NCI-H2029 (cell line): ENCODE measurements at places on chromosomes 3 and 15.

- DNase-seq: no peak
Observed at GRCh38 chr3:107227091-107227490, 150.1 kb upstream of the CCDC54 start.

DNA sequence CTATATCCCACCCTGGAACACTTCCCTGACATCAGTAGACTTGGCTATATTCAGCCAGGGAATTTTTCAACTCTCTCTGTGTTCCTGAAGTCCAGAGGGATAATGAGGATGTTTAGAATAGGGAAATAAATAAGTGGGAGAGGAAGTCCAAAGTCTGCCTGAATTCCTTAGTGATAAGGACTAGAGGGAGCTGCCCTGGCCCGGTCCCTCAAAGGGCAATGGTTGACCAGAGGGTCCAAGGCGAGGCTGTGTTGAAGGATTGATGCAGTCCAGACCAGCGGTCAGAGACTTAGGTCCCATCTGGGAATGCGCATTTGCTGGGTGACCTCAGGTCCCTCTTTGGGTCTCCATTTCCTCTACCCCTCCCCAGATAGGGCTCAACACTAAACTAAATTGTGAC is 7.9 kb downstream of the VIPR1 start:
- no peak for DNase-seq

- DNase-seq: no peak
Observed at GRCh38 chr3:78494851-78495250, 1272.9 kb downstream of the ROBO1 start.

- DNase-seq: no peak
Observed at GRCh38 chr3:72550582-72551262, 297.5 kb downstream of the SHQ1 start.

DNA sequence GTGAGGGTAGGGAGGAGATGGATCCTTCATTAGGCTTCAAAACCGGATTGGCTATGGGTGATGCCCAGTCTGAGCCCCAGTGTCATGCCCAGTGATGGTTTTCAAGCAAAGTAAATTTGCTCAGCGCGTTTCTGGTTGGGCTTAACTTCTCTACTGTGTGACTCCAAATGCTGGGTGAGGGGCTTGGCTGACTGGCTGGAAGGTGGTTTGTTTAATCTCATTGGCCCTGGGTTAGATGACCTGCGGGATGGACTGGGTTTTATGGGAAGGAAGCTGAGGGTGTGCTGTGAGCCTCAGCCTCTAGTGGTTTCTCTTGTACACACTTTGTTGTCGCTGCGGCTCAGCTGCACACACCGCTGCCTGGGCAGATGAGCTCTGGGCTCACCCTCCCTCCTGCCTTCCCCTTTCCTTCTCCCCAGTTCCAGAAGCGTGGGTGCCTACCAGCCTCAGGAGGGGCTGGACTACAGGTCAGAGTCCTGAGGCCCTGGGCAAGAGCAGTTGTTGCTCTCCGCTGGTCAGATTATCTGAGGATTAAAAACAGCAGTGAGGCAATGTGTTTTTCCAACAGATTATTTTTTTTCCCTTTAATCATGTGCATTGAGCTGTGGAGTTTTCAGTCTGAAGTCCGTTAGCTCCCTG is 18.6 kb downstream of the PDIA5 start:
- no peak for DNase-seq

DNA sequence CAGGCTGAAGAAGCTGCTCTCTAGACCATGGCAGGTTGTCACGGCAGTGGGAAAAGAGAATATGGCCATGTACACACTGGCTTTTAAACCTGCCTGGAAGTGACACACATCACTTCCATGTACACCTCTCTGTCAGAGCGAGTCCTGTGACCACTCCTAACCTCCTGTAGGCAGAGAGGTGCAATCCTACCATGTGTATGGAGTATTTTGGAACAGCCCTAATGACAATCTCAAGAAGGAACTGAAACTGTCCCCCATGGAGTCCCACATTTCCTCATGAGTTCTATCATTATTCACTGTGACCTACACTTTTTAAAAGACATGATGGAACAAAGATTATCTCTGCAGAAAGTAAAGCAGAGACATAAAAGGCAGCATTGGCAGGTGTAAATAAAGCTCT is 153.4 kb upstream of the PFN2 start:
- no peak for DNase-seq

DNA sequence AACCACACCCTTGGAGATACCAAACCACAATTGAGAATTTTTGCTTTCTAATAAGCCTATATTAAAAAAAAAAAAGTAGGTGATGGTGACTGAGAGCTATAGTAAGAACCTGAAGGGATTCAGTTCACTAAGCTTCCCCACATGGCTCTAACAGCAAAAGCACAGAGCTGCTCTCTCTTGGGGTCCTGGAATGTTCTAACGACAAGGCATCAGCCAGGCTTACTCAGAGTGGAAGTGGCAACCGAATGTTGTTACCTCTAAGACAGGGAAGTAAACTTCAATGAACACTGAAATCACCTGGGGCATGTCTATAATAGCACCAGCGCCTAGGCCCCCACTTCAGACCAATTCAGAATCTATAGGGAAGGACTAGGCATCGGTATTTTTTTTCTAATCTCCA is 397.7 kb downstream of the MAGI1 start:
- DNase-seq: no peak

GRCh38 chr3:36827133-36827532 is 62.8 kb upstream of the DCLK3 start:
- no peak for DNase-seq

DNA sequence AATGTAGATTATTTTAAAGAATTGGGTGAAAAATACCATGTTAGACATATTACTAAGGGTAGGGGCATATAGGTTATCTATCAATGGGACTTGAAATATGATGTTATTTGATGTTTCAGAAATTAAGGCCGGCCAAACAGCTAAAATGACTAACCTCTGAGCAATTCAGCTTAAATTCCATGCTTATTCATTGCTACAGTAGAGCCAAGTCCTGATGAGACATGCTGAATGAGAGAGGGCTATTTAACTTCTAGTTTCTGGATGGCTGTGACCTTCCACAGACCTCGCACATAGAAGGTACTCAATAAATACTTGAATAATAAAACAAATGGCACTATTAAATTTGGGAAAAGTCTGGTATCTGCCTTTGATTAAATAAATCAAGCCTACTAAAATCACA is 175.6 kb upstream of the WNT5A start:
- DNase-seq: no peak

GRCh38 chr3:38610436-38610835 is 39.1 kb downstream of the SCN5A start:
- no peak for DNase-seq

DNA sequence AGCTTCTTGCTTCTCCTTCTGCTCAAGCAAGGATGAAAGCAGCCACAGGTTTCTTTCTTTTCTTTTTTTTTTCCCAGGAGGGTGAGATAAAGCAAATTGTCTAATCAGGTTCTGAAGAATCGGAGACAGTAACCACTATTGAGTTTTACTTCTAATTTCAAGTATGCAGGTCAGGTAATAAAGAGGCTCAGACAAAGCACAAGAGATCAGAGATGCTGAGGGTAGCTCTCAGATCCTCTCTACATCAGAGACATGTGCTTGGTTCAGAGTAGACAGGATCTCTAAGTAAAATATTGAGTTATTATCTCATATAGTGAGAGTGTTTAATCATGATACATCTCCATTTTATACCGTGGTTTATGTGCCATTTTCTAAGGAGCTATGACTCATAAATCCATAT is 168.5 kb downstream of the NFKBIZ start:
- DNase-seq: no peak

GRCh38 chr3:130537673-130538304 is 20.8 kb downstream of the COL6A6 start:
- DNase-seq: no peak

DNA sequence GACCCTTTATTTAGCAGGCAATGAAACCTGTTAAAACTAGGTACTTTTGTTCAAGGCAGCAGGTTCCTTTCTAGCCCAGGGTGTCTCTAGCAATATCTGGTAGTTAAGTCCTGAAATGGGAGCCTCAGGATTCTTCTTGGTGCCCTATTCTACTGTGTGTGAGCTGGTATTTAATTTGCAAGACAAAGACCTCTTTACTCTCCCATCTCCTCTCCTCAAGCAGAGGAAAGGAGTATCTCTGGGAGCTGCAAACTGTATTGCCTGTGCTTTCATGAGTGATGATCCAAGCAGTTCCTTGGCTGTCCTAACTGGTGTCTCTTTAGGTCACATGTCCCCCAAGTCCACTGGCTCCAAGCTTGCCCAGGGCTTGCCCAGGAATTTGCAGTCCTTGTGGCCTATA is 188.2 kb downstream of the SI start:
- no peak for DNase-seq

DNA sequence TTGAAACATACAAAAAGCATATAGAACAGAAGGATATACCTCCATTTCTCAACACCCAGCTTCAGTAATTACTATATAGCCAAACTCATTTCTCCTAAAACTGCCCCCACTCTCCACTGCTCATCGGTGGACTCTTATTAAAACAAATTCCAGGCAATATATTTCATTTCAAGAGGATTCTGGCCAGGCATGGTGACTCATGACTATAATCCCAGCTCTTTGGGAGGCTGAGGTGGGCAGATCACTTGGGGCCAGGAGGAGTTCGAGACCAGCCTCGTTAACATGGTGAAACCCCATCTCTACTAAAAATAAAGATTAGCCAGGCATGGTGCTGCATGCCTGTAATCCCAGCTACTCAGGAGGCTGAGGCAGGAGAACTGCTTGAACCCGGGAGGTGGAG is 40.9 kb downstream of the SNX4 start:
- no peak for DNase-seq

- no peak for DNase-seq
Observed at GRCh38 chr3:113829576-113830354, 8.8 kb upstream of the GRAMD1C start.

GRCh38 chr3:13200946-13201345 is 127.7 kb upstream of the IQSEC1 start:
- no peak for DNase-seq

GRCh38 chr15:40281057-40281800 is 1.6 kb downstream of the ANKRD63 start:
- no peak for DNase-seq

- no peak for DNase-seq
Observed at GRCh38 chr15:91517491-91518200, 335.9 kb upstream of the SLCO3A1 start.

DNA sequence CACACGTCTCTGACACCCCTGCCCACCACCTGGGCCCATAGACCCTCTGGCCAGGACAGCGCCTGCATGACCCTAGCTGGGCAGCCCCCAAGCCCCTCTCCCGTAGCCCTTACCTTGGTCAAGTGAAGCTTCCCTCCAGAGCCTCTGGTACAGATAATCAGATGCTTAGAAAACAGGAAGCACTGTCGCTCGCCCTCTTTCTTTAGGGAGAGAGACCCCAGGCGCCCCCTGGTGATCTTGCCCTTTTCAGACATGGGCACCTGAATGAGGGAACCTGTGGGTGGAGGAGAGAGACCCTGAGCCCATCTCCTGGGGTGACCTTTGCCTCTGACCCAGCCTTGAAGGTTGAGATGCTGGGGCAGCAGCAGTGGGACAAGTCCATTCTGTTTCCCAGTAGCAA is 65.4 kb downstream of the RASGRF1 start:
- no peak for DNase-seq

DNA sequence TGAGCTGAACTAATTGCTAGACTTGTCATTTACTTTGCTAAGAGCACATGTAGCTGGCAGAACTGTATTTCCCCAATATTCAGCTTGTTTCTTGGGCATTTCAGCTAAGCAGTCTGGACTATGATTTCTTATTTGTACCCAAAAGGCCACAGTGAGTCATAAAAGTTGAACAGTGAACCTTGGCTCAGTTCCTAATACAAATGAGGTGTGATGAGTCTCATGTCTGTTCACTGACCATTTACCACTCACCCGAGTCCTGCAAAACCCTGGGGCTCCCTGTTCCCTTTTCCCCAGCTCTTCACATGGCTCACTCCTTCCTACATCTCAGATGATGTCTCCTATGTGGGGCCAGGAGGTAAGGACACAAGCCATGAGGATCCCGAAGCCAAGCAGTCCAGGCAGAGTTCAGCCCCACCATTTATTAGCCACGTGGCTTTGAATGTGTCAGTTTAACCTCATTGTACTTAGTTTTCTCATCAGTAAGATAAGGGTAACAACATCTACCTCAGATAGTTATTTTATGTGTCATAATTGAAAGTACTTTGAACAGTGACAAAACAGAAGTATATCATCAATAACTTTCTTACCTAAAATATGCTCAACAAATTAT is 239.3 kb downstream of the IL5RA start:
- no peak for DNase-seq

DNA sequence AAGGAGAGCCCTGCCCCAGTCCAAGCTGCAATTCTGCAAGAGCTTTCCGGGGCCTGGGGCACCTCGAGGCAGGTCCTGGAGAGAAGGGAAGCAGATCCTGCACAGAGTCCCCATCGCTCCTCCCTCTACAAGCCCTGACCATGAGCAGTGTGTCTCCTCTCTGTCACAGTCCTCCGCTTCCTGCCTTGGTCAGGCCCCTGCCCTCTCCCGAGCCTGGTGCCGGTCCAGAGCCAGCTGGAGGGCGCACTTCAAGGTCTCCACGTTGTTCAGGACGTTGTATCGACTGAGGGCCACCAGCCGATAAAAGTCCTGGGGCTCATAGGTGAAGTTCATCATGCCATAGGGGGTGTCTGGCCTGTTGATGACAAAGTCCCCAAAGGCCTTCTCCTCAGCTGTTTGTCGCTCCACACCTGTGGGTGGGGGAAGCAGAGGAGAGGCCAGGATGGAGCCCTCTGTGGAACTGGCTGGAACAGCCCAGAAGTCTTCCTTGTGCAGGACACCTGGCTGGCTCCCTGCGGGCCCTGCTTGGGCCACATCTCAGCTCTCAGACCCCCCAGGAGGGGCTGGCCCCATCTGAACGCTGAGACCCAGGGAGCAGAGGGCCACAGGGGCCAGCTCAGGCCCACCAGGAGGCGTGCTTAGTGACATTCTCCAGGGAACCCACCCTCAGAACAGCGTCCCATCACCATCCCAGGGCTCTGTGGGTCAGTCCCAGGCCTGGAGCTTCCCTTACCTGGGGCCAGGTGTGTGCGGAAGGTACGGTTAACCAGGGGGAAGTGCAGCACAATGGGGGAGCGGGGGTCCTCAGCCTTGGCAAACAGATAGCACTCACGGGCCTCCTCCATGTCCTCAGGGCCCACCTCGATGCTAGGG is 14.4 kb downstream of the PLA2G4F start:
- no peak for DNase-seq

- no peak for DNase-seq
Observed at GRCh38 chr15:68910341-68910740, 20.0 kb upstream of the SPESP1 start.

DNA sequence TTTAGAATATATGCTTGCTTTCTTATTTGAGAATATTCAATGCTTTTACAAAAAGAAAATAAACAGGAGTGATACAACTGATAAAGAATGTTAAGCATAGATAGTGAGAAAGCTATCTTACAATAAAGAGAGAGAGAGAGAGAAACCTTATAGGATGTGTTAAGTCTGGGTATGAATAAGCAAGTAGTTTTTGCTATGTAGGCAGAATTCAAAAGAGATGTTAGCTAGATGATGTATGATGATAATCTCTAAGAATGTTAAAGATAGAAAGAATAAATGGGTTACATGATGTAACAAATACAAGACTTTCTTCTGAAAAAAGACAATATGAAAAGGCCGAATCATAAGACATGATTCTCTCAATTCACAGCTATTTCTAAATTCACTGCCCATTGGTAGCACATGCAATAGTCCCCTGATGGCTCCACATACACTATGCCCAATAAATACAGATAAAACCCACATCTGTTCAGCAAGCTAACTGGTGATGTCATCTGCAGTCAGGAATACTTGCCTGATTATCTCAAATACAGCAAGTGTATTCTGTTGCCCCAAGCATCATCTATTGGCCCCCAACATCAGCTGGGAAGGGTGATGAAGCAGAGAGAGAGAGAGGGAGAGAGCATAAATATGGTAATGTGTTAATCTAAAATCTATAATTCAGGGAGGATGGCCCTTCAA is 169.2 kb upstream of the LYSMD4 start:
- DNase-seq: no peak
